Caudate nucleus (tissue), 63 donors: ENCODE measurements at places on chromosomes 7 and 10.

DNA sequence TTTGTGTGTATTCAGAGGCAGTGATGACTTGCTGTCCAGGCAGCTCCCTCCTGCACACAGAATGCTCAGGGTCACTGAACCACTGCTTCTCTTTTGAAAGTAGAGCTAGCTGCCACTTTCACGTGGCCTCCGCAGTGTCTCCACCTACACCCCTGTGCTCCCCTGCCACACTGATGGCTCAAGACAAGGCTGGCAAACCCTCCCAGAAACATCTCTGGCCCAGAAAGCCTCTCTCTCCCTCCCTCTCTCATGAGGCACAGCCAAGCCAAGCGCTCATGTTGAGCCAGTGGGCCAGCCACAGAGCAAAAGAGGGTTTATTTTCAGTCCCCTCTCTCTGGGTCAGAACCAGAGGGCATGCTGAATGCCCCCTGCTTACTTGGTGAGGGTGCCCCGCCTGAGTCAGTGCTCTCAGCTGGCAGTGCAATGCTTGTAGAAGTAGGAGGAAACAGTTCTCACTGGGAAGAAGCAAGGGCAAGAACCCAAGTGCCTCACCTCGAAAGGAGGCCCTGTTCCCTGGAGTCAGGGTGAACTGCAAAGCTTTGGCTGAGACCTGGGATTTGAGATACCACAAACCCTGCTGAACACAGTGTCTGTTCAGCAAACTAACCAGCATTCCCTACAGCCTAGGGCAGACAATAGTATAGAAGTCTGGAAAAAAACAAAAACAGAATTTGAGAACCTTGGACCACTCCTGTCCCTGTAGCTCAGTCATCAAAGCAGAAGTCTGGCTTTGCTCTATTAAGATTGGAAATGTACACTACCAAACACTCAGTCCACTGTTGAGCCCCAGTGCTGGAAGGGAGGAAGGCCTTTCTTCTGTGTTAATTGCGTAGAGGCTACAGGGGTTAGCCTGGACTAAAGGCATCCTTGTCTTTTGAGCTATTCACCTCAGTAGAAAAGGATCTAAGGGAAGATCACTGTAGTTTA lies 15.8 kb downstream of the SCD start:
- no peak for DNase-seq

DNA sequence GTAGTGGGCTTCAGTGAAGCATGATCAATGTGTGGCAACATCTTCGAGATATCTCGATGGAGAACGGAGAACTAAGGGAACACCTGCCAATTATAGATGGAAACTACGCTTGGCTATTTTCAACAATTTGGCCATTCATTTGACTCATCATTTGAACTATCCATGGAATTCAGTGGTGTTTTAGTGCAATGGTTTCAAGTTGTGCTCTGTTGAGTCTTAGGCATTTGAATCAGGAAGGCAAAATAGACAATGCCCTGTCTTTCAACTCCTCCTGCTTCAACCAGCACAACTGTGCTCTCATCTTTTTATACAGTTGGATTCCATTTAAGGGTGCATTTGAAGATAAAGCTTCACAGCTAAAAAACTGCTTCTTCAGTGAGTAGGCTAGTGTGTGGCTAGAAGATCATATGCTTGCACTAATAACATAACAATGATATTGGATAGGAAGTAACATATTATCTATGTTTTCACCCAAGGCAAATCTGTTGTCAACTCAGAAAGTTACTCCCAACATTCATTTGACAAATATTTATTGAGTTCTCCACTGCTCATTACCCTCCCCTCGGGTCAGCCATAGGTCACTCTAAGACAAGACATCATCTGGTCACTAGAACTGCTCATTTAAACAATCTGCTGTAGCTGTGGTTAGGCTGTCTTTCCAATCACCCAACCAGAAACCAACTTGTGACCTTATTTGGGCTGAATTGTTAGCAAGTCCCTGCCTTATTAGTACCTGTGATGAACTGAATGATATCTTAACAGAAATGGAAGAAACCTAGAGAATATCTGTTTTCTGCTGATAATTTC lies 314.1 kb upstream of the SP4 start:
- DNase-seq, result no peak

DNA sequence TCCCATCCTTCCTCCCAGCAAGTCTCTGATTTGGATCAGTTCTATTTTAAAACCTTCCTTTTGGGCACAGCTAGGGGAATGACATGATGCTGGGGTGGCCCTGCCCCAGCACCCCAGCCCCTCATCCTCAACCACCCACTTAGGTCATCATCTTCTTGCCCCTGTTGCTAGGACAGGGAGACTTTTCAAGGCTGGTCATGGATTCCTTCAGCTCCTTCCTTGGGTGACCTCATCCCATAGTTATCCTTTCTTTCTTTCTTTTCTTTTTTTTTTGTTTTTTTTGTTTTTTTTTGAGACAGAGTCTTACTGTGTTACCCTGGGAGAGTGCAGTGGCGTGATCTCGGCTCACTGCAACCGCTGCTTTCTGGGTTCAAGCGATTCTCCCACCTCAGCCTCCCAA lies 127.2 kb downstream of the WDFY4 start:
- DNase-seq, result no peak

GRCh38 chr10:110613341-110613995 lies 30.7 kb upstream of the RBM20 start:
- DNase-seq, result no peak
